ENCODE measurements at places on chromosomes 2 and 18.

- DNase-seq = no peak
Measured at GRCh38 chr2:170340693-170341068, 162.7 kb downstream of the MYO3B start.

DNA sequence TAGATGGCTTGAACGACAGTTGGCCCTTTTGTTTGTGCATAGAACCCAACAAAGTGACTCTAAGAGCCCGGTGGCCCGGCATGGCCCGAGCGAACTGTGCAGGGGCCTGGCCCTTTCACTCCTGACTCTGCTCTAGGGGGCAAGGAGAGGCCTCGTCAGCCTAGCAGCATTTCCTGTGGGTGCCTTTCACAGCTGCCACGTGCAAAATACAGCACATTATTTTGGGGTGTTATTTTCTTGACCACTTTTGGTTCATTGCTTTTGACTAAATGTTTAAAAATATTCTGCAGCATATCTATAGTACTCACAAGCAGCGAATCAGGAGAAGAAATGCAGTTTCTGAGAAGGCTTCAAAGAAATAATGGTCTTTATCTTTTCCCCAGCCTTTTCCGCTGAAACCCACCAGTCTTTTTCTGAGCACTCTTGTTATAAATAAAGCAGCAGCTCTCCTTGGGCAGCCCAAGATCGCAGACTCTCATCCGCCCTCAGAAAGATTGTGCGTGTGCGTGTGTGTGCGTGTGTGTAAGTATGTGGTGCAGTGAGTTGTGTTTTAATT, 31.3 kb downstream of the DGKD start:
- DNase-seq = no peak

DNA sequence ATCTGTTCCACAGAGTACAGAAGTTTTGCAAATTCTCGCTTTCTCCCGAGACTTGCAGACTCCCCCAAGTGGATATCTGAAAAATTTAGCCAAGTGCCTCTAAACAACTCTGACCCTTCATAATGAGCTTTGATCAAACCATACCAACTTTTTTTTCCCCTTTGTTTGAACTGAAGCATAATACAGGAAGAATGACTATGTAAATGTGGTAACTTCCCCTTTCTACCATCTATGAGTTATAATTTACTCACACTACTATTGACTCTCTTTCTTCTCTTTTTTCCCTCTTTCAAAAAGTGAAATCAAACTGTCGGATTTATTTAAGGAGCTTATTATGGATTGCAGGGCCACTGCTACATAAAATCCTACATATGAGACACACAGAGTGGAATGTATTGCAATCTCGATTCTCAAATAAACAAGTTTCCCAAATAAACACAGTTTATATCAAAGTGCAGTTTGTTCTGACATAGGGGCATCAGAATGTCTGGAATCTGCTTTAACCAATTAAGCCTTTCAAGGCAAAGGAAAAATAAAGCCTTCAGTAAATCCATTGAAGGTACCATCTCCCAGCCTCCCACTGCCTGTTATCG, 1.4 kb upstream of the ZNF804A start:
- no peak for DNase-seq

GRCh38 chr2:58448065-58448507, 207.0 kb upstream of the FANCL start:
- peak; percentile 73 for DNase-seq

GRCh38 chr2:10170256-10170655, 47.7 kb downstream of the RRM2 start:
- no peak for DNase-seq

- DNase-seq = peak; percentile 88
Measured at GRCh38 chr2:156435718-156436496, at the start of gene GPD2. GPD2 (plus strand) TSS chr2:156436379; CDS start chr2:156476106, 39,727 bp downstream.

GRCh38 chr18:2967357-2967756, 45.6 kb downstream of the LPIN2 start:
- DNase-seq = no peak

DNA sequence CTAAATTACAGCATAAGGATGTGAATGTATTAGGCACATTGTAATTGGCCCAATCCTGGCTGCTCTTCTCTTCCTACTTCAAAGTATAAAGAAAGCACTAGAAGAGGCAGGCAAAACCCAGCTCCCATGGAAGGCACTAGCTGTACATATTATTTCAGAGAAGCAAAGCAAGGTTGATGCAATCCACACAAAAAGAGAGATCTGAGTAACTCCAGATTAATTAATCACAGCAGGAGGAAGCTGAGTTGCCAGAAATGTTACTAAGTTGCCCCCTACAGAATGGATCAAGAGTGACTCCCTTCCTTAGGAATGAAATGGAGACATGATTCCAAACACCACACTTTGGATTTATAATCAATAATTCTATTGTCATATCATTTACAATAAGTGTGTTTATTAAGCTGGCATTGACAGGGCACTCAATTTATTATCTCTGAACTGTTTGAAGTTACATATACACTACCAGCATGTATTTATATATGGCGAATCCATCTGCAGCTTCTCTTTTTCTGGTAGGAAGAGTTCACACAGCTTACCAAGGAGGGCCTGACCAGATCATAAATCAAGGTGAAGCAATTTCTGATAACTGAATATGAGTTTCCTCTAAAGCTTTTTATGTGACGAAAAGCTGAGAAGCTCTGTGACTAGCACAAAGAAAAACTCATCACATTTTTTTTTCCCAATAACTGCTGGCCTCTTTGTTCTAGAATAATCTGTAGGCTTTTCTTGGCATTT, 393.1 kb upstream of the LYPD1 start:
- DNase-seq = no peak

GRCh38 chr18:37689841-37690240, 124.2 kb upstream of the CELF4 start:
- DNase-seq = no peak

DNA sequence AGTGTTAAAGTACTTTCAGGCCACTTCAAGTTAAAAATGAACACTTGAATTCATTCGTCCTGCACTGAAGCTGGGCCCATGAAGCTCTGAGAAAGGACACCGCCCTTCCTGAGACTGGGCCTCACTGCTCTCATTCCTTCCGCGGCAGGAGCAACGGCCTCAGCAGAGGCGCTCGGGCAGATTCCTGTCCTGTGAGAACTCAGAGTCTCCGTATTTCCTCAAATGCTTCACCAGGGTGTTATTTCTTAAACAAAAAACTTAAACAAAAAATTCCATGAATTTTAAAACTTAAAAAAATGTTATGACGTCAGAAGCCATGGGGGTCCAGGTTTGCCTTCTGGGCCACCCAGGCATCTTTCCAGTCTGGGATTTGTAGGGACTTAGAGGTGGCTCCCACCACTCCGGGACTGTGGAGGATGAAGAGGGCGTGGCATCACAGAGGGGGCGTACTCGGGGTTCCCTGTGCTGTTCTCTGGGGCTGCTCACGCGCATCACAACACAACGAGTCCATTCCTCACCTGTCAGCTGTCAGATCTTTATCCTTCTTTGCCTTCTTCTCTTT, 115.9 kb upstream of the ASB18 start:
- DNase-seq = no peak

DNA sequence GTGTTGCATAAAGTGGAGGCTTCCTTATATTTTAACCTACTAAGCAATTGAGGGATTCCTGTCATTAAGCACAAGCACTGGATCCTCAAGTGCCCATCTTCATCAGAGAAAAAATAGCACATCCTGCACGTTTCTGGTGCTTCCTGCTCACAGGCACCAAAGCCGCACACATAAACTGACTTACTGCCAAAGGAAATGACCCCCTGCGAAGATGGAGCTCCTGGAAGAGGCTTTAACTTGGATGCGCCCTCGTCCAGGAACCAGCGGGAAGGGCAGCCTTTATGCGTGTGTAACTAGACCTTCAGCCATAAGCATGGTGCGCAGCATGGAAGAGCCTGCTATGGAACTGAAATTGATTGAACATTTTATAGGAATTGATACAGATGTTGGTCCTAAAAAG, 188.7 kb downstream of the FTCDNL1 start:
- DNase-seq = no peak

- no peak for DNase-seq
Measured at GRCh38 chr18:68454511-68455228, 260.2 kb downstream of the TMX3 start.

DNA sequence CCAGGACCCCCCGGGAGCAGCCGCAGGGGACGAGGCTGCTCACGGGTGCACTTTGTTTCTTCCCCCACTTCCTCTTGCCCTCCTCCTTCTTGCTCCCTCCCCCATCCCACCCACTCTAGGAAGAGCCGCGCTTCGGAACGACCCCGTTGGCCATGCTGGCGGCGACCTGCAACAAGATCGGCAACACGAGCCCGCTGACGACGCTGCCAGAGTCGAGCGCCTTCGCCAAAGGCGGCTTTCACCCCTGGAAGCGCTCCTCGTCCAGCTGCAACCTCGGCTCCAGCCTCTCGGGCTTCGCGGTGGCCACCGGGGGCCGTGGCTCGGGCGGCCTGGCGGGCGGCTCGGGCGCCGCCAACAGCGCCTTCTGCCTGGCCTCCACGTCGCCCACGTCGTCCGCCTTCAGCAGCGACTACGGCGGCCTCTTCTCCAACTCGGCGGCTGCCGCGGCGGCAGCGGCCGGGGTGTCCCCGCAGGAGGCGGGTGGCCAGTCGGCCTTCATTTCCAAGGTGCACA, 1.3 kb downstream of the SP9 start:
- DNase-seq = peak; percentile 48

- DNase-seq = no peak
Measured at GRCh38 chr2:56465491-56465890, 281.7 kb downstream of the CCDC85A start.

- DNase-seq = no peak
Measured at GRCh38 chr2:176392744-176393414, 123.6 kb downstream of the MTX2 start.

- DNase-seq = no peak
Measured at GRCh38 chr2:63665846-63666475, 77.2 kb downstream of the MDH1 start.

DNA sequence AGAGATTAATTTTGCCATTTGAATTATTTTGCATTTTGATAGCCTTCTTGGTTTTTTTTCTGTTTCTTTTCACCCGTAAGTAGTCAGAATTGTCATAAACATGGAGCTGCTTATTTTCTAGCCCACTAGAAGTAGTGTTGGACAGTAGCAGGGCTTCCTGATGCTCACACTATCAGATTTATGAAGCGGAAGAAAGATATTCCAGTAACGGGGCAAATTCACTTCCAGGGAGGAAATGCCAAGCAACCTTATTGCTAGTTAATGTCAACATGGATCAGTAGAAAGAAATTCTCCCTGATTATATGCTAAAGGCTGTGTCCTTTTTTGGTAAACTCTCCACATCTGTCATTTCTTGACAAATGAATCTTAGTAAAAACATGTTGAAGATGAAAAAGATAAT, 19.2 kb upstream of the ADAM23 start:
- no peak for DNase-seq

- no peak for DNase-seq
Measured at GRCh38 chr2:169358016-169358415, 4.3 kb downstream of the LRP2 start.

- no peak for DNase-seq
Measured at GRCh38 chr2:185835974-185836373, 97.4 kb downstream of the FSIP2 start.

DNA sequence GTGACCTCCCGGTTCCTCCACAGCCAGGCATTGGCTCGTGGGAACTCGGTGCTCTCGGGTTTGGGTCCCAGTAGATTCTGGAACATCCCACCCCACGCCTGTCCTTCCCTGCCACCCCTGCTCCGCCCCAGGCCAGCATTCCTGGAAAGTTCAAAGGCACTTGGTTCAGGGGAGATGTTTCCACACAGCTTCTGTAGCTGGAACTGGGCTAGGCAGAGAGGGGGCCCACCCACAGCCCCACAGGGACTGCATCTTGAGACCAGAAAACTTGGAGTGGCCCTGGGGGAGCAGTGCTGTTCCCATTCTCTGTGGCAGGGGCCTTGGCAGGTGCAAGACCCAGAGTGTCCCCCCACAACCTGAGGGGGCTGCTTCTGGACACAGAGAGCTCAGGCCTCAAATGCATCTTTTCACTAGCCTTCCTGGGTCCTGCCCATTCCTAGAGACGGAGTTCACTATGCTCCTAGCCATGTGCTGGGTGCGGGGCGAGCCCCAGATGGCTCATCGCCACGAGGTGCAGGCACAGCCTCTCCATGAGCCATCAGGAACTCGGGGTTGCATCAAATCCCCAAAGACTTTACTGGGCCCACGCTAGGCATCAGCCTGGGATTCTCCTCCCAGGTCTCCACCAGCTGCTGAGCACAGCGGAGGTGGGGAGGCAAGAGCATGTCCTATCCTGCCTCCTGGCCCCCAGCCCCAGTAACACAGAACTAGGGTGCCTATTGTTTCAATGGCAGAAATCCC, 68.7 kb downstream of the ZFP36L2 start:
- DNase-seq = no peak

- no peak for DNase-seq
Measured at GRCh38 chr2:44109166-44109565, 59.5 kb upstream of the PPM1B start.

- DNase-seq = no peak
Measured at GRCh38 chr2:224837558-224837957, 121.4 kb upstream of the CCDC195 start.

DNA sequence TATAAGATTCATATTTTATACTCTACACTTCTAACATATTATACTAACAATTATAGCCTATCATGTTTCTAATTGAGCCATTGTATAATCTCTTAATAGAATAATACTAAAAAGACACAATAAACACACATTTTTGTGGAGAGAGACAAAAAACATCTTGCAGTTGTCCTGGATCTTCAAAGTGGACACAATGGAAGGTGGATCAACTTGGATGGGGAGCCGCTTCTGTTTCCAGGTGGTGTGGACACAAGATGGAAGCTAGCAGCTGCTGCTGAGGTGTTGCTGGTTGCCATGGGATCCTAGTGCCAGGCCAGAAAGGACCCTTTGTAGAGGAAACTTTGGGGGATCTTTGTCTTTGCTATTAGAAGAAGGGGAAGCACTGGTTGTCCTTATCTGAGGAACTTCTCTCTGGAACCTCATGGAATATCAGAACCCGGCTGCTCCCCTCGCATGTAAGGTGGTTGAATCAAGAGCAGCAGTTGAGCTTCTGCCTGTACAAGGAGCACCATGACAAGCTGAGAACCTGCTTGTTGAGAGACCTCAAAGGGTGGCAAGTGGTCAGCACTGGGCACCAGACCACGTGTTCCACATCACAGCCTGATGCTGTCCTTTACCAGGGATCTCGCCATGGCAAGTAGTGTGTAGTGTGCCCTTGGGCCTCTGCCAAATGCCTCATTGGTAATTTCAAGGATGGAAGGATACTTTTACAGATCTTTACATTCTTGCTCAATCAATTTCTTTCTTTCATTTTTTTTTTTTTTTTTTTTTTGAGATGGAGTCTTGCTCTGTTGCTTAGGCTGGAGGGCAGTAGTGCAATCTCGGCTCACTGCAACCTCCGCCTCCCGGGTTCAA, 232.2 kb downstream of the MYCN start:
- DNase-seq = no peak

DNA sequence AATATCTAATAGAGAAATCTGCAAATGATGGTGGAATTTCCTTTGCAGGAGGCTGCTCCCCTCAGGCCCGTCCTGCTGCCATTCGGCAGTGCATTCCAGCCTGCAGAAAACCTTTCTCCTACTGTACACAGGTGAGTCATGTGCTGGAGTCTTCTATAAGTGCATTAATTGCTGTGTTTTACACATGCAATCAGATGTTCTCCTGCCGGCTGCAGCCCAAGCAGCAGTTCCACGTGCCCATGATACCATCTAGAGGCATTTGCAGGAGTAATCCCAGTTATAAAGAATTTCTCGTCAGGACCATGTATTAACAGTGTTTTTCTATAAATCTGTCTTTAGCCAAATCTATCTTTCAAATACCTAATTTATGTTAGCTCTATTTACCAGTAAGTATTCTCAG, 304.7 kb upstream of the HNMT start:
- DNase-seq = no peak

GRCh38 chr18:52546686-52547346, 206.8 kb downstream of the DCC start:
- no peak for DNase-seq

GRCh38 chr2:149145314-149146295, 107.1 kb downstream of the LYPD6B start:
- no peak for DNase-seq
